ENCODE measurements at places on chromosomes 1 and 21.

DNA sequence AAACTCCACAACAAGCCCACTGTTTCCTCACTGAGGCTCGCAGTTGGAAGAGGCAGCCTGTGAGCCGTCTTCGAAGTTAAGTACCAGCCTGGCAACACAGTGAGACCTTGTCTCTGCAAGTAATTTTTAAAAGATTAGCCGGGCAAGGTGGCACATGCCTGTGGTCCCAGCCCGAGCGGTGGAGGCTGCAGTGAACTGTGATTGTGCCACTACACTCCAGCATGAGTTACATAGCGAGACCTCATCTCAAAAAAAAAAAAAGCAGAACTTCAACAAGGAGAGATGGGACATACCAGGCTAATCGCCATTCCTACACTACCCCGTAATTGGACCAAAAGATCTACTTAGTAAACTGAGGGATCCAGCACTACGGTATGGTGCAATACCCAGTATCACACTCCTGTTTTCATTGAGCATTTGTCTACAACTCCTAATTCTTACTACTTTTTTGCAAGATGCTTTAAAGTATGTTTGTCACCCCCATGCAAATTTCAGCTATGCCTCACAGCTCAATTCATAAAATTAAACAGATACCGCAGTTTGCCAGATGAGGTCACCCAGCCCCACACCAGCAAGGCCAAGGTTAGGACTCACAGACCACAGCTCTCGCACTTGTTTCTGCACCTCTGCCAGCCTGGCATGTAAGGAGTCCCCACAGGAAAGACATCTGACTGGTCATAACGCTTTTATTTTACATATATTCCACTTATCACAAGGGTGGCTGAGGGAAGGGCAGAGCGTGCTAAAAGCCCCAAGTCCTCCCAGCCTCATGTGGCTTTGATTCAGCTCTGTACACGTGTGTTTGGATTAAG, 21.0 kb downstream of the SDE2 start:
- DNase-seq = no peak

DNA sequence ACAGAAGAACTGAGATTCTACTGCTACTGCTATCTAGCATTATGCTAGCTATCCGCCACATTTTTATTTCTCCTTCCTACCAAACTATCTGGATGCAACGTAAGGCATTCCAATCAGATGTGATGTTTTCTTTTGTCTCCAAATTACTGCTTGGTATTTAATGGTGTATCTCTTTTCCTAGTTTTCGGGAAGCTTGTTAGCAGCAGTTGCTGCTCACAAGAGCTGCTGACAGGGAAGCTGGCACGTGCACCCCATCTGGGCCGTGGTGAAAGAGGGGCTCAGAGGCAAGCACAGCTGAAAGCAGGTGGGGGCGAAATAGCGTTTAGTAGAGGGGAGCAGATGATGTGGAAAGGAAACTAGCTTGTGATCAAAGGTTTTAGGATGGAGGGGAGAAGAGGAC, 57.3 kb downstream of the JAK1 start:
- no peak for DNase-seq

GRCh38 chr1:66312271-66312990, 221.5 kb upstream of the SGIP1 start:
- DNase-seq = no peak

DNA sequence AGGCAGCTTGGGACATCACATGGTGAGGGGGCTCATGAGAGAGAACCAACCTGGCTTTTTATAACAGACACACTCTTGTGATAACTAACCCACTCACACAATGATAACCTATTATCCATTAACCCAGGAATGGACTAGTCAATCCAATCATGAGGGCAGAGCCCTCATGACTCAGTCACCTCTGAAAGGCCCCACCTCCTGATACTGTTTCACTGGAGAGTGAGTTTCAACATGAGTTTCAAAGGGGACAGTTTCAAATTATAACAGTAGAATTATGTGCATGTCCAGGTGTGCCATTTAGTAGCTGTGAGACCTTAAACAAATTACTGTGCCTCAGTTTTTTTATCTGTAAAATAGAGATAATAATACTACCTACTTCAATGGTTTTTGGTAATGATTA, 47.6 kb upstream of the PPP2R5A start:
- DNase-seq = no peak

DNA sequence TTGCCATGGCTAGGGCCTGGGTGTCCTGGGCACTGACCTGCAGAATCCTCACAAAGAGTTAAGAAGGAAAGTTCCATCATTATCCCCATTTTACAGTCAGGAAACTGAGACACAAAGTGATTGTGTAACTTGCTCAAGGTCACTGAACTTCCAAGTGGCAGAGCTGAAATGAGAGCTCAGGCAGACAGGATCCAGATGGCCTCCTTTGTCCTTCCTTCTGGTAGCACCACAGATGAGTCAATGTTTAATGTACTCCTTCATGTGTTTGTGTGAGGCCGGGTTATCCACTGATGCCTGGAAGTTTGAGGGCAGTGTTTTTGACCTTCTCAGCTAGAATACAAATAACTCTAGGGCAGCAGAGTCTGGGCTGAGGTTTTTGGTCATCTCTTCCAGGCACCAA, 207.0 kb downstream of the TNR start:
- DNase-seq = no peak

DNA sequence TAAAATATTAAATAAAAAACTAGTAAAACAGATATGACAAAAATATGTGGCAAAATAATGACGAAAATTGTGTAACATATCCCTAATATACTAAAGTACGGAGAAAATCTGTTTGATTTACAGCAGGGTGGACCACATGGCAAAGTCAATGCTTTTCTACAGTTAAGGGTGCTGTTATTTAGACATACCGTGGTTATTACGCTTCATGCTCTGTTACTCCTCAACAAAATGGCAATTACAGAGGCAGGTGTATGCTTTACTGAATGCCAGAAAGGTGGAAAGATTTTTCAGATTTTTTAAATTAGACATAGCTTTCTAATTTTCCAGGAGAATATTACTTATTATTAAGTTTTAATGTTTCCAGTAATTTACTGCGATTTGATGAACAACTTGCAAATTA, 343.9 kb upstream of the DPYD start:
- DNase-seq = no peak

- DNase-seq = no peak
These were observed 100.4 kb upstream of the BRINP3 start for GRCh38 chr1:190578017-190578416.

DNA sequence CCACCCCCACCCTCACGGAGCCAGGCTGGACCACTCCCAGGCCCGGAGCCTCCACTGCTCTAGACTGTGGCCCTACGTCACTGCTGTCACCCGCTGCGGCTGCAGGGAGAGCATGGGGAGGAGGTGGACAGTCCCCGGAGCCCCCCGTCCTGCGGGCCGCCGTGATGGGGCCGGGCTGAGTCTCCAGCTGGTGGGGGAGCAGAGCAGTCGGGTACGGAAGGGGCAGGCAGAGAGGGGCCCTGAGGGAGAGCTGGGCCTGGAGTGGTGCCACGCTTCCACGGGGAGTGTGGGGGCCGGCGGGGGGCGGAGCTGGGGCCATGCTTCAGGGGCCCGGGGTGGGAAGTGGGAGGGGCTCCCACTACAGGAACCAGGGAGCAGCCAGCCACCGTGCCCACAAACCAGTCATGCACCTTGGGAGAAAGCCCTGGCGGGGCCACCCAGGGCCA, 98.9 kb upstream of the KCNK1 start:
- DNase-seq = no peak

DNA sequence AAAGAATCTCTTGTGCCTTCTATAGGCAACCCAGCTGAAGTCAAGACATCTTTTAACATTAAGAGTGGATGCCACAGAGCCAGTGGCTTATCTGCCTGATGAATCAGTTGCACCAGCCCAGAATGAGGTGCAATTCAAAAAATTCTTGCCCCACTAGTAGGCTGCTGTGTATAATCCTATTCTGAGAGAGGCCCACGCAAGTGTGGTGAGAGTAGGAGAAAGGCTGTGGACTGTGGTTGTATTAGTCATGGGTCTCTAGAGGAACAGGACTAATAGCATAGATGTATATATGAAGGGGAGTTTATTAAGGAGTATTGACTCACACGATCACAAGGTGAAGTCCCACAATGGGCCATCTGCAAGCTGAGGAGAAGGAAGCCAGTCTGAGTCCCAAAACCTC, 216.4 kb downstream of the LTN1 start:
- DNase-seq = no peak

DNA sequence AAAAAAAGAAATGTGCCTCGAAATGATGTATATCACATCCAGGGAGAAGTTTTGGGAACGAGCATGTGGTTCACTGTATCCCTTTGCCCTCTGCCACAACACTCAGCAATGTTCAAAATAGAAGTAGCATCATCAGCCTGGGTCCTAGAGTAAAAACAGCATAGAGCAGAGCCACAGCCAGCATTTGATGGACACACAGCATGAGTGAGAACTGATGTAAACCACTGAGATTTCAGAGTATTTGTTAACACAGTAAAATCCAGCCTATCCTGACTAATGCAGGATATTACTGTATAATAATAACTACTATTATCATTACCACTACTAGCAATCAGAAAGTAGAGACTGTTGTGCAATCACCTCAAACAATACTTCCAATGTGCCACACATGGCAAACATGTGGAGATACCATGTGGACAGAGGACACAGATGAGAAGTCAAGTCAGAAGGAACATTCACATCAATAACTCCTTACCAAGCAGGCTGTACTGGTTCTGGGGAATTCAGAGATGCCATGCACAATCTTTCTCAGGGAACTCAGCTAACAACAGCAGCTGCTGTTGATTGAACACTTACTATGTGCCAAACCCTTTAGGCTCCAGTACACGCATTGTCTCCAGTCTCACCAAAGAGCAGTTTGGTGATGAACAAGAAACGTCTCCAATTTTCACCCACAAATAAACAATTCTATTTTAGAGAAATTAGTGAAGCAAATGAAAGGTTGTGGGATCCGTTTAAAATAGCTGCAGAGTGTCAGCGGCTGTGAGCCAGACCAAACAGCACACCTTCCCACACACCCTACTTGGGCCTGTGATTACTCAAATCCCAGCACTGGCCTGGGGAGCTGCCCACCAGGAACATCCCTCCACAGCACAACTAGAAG, 16.6 kb upstream of the GFI1 start:
- no peak for DNase-seq

DNA sequence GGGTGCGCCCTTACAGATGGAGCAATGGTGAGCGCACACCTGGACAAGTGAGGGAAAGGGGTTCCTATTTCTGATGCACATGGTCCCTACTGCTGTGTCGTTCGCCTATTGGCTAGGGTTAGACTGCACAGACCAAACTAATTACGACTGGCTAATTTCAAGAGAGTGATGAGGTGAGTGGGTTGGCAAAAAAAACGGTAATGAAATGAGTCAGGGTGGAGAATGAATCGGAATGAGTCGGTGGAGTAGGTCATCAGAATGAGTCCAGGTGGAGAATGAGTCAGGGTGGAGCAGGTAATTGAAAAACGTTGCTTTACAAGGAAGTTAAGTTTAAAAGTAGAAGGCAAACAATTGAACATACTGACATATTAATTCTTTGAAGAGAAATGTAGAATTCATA, 79.8 kb downstream of the WDR4 start:
- DNase-seq = peak; percentile 37

DNA sequence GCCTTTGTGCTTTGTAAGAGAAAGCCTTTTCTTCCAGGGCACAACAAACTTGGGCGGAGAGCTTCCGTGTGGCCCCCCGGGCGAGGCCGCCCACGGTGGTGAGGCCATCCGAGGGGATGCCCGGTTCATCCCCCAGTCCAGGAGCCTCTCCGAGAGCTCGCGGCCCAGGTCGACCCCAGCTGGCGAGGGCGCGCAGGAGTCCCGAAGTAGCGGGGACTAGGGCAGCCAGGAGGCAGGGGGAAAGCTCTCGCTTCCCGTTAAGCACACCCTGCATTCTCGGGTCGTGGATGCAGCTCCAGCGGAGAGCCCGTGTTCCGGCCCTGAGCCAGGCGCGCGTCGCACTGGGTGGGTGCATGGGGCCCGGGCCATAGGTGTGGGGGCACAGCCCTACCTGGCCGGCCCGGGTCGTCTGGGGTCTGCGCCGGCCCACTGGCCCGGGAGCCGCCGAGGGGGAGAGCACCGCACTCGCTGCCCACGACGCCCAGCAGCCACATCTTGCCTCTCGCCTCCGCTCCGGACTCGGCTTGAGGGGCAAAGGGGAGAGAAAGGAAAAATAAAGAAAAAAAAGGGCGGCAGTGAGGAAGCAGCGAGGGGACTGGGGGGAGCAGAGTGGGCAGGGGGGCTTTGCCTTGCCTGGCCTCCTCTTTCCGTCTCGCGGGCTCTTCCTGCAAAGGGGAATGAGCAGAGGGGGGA, 1.8 kb downstream of the RNF220 start:
- DNase-seq = no peak

GRCh38 chr21:35171385-35171784, 122.3 kb upstream of the RUNX1 start:
- DNase-seq = no peak

All from RKO (cell line).